ENCODE measurements at places on chromosomes 5 and 9. TPM values are rescaled to one million over a fixed set of nuclear protein-coding genes. Genes with fewer than 3 reads are reported as not detected.

IL7R gene
- total RNA-seq: 0.44 TPM

GCNT4 gene
- 1.8 TPM for total RNA-seq

UBE2QL1 gene
- total RNA-seq: not detected

SGCD gene
- not detected for total RNA-seq

PTGES2 gene
- total RNA-seq: 114 TPM

HNRNPK gene
- total RNA-seq: 951 TPM

SPINK6 gene
- total RNA-seq: 1.9 TPM

SPINK13 gene
- total RNA-seq: not detected

ARL14EPL gene
- not detected for total RNA-seq

CSF2 gene
- total RNA-seq: not detected

WHRN gene
- 12.8 TPM for total RNA-seq

SLC36A3 gene
- not detected for total RNA-seq

RBM22 gene
- 66.9 TPM for total RNA-seq

DMRTA1 gene
- total RNA-seq: 0.77 TPM

SLC31A2 gene
- 16.1 TPM for total RNA-seq

DNAJB5 gene
- total RNA-seq: 2.2 TPM

NOTCH1 gene
- 53.4 TPM for total RNA-seq

CD14 gene
- 2.2 TPM for total RNA-seq

PSD2 gene
- total RNA-seq: not detected

RFESD gene
- total RNA-seq: 5.9 TPM

HTR4 gene
- not detected for total RNA-seq

SLC46A2 gene
- total RNA-seq: not detected

NUTM2F gene
- total RNA-seq: not detected

CARTPT gene
- not detected for total RNA-seq

CD74 gene
- not detected for total RNA-seq
